ENCODE measurements at places on chromosomes 4 and X.

DNA sequence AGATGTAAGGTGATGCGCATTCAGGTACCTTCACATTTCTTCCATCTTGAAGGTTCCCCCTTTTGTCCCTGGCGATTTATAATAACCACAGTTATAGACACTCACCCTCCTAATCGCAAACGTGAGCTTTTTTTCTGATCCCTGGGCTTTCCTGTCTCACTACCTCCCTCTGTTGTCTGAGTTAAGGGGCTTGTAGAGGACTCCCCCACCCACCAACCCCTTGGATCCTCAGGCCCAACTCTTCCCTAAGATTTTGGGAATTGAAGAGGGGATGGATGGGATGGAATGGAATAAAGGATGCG is 1.4 kb downstream of the CNKSR2 start:
- no peak for DNase-seq

DNA sequence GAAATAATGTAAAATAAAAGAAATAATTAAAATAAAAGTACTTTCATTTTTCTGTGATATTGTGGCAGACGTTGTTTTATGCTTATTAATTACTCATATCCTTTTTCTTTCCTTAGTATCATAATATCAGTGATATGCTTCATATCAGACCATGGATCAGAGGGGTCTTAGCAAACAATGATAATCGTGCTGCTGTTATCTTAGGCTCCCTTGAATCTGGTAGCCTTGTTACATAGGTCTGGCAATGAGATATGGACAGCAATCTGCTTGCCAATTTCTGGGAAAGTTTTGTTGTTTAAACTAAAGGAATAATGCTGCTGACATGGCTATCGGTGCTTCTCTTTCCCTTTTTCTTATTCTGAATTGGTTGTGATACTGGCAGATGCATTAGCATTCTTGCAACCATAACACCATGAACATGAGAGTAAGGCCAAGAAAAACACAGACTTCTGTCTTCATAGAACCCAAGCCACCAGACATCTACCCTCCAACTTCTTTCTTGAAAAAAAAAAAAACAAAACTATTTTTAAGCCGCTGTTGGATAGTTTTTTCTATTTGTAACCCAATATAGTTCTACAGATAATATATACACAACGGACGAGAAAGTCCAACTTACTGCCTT is 16.4 kb downstream of the EPHA5 start:
- DNase-seq: no peak

GRCh38 chrX:2652106-2652505 is 39.0 kb upstream of the CD99 start:
- no peak for DNase-seq

- peak; percentile 81 for DNase-seq
These were observed 138.9 kb downstream of the DCLK2 start for GRCh38 chr4:150217192-150217591.

DNA sequence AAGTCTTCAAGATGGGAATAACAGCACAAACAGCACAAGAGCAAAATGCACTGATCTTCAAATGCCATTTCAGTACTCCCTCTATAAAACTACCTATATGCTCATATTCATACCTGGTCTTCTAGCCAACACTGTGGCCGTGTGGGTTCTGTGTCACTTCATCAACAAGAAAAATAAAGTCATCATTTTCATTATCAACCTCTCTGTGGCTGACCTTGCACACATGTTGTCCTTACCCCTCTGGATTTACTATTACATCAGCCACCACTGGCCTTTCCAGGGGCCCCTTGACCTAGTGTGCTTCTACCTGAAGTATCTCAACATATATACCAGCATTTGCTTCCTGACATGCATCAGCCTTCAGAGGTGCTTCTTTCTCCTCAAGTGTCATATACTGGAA is 59.6 kb upstream of the GPR174 start:
- DNase-seq: no peak

- DNase-seq: no peak
These were observed 94.3 kb downstream of the HPRT1 start for GRCh38 chrX:134554291-134554690.

- no peak for DNase-seq
These were observed 233.6 kb upstream of the RPS6KA3 start for GRCh38 chrX:20500171-20500865.

DNA sequence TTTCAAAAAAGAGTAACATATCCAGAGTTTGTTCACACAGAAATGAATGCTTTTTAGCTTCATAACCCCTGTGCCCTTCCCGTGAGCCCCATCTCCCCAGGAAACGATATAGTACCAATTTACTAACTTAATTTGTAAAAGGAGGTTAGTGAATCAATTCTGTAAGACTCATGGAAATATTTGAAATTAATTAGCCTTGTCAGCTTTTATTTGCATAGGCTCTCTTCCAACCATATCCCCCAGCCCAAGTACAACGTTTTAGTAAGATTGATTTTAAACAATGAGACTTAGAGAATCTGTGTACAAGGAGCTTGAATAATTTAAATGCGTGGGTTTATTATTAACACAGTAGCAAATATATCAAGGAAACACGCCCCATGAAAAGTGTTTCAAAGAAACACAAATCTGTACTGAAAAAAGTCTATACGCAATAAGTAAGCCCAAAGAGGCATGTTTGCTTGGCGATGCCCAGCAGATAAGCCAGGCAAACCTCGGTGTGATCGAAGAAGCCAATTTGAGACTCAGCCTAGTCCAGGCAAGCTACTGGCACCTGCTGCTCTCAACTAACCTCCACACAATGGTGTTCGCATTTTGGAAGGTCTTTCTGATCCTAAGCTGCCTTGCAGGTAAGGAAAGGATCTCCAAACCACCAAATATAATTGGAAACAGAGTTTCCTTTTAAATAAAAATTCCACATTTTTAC is at the start of gene VSIG1:
Gene VSIG1 (plus strand): TSS at position 512 of the 703 bp plus-strand sequence. CDS start 66 bp downstream, at position 578.
- no peak for DNase-seq

DNA sequence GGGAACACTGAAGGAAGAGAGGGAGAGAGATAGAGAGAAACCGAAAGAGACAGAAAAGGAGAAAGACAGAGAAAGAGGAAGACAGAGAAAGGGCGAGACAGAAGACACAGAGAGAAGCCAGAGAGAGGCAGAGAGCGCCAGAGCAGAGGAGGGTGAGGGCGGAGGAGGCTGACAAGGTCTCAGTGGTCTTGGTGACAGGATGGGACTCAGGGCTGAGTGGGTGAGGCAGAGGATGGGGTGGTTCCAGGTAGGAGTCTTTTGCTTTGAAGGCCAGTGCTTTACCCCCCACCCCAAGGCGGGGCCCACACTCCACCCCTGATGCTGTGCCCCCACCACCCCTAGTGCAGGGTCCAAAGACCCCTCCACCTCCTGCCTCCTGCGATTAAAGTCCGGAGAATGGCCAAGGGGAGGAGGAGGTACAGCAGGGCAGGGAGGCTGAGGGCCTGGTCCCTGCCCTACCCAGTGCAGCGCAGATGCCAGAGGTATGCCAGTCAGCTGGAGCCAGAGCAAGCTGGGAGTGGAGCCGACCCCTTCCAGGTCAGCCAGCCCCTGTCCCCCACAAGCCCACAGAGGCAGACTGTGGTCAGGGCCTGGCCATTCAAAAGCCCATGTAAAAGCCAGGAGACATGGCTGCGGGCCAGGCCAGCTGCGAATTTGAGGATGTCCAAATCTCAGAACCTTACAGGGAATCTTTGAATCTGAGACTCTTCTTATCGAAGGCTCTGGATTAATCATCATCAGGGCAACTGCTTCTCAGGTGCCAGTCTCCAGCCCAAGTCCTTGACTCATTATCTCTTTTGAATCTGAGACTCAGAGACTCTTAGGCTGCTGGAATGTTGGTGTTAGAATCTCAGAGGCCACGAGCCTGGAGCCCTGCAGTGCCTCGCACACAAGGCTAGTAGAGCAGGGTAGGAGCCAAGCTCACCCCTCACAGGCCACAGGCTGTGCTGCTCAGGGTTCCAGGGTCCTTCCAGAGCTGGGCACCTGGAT is 758 bp downstream of the IQSEC2 start:
- DNase-seq: no peak

DNA sequence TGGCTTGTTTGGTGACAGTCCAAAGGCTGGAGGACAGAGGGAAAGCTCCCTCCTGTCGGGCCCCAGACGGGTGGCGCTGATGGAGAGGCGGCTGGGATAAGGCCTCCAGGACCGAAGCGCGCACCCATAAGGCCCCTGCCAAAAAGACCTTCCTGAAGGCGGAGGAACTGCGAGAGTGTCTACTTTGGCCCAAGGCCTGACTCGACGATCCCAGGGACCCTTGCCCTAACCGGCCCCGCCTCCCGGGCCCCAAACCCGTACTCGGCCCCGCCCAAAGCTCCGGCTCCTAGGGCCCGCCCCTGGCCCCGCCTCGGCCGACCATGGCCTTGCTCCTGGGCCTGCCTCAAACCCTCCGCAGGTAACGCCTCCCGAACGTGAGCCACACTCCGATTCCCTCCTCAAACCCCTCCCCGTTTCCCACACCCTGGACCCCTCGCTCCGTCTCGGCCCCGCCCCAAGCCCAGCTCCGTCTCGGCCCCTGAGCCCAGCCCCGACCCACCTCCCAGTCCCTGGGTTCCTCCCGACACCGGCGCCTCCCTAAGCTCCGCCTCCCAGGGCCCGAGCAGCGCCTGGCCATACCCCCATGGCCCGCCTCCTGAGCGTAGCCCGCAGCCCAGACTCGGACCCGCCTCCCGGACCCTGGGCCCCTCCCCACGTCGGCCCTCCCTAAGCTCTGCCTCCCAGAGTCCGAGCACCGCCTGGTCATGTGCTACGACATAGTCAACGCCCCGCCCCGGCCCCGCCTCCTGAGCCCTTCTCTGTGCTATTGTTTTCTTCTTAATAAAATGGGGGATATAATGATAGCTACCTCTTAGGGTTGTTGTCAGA is 90.0 kb upstream of the DRD5 start:
- DNase-seq: peak; percentile 93

- no peak for DNase-seq
These were observed 52.7 kb downstream of the TMEM131L start for GRCh38 chr4:153518637-153519389.

- DNase-seq: no peak
These were observed 92.5 kb upstream of the ENPP6 start for GRCh38 chr4:184310171-184310567.

- DNase-seq: no peak
These were observed 353.0 kb downstream of the ADAM29 start for GRCh38 chr4:175271010-175271630.

GRCh38 chr4:55071951-55072350 is 53.4 kb downstream of the KDR start:
- DNase-seq: no peak

- no peak for DNase-seq
These were observed 5.4 kb upstream of the PRDM5 start for GRCh38 chr4:120927801-120928409.

- no peak for DNase-seq
These were observed 11.3 kb downstream of the UCHL1 start for GRCh38 chr4:41267997-41268396.

GRCh38 chrX:81377329-81377728 is 175.4 kb downstream of the SH3BGRL start:
- DNase-seq: no peak

GRCh38 chrX:154918060-154918483 is 31.9 kb downstream of the F8A1 start:
- peak; percentile 40 for DNase-seq

DNA sequence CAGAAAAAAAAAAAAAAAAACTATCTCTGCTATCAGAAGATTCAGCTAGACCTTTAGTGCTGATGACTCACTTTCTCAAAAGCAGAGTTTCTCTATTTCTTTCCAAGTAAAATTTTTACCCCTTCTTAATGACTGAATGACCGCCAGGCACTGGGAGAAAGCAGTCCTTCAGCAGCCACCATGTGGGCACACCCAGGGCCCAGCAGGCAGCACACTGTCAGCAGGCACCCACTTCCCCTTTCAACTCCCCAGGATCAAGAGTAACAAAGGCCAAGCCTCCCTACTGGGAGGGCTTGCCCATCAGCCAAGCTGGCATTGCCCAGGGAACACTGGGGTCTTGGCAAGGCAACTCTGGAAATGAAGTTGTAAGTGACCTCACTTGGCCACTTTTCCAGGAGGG is 201.9 kb upstream of the MAMLD1 start:
- DNase-seq: no peak

DNA sequence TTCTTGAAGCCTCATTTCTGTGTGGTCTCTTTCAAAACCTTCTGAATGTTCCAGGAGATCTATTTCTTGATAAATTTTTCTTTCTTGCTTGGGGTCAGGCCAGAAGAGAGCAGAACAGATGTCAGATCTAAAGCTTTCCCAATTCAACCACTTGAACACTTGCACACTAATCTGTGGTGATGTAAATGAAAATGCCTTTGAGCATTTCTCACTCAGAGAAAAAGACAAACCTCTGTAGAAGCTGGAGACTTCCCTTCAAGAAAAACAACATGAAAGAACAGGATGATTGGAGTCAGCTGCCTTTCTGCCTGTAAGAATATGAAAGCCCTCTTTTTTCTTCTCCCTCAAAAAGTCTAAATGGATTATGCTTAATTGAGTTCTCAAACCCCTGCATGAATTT is 11.2 kb downstream of the IGFBP7 start:
- no peak for DNase-seq

DNA sequence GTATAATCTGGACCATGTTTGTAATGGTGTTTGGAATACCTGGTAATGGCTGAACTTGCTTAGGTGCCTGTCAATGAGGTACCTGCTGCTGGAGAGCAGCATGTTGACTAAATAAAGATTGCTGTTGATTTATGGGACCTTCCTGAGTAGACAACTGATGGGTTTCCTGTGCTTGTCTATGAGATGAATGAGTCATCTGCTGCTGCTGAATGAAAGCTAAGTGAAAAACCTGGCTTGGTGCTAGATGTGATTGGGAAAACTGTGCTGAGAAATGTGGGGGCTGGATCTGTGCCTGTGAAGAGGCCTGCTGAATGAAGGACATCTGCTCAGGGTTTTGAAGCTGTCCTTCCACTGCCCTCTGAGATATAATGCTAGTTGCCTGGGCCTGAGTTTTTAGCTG is 69.6 kb downstream of the WNK3 start:
- DNase-seq: no peak

- no peak for DNase-seq
These were observed 2.8 kb upstream of the NKX1-1 start for GRCh38 chr4:1409079-1409478.

- DNase-seq: peak; percentile 51
These were observed 331 bp downstream of the SETD7 start for GRCh38 chr4:139555705-139556070.

- DNase-seq: no peak
These were observed 304.9 kb downstream of the DHX15 start for GRCh38 chr4:24279469-24279868.

DNA sequence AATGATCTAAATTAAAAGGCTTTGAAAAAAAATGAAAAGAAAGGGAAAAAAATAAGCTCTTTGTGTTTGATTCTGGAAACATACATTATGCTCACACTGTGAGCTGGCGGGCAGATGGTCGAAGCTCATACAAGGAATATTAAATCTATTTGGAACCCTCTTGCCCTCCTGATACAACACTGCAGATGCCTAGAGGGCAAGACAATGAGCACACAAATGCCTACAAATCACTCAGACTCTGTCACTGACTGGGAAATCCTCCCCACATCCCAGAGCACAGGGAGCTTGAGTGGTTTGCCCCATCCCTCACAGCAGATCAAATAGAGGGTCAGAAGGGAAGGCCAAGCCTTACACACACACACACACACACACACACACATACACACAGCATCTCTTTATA is 320.4 kb downstream of the HNRNPD start:
- DNase-seq: no peak

All from hippocampal formation (tissue), 2 donors.